Inflammatory macrophage treated with lipopolysaccharide for 4 hours (primary cell): ENCODE measurements at places on chromosomes 2 and 18.

DNA sequence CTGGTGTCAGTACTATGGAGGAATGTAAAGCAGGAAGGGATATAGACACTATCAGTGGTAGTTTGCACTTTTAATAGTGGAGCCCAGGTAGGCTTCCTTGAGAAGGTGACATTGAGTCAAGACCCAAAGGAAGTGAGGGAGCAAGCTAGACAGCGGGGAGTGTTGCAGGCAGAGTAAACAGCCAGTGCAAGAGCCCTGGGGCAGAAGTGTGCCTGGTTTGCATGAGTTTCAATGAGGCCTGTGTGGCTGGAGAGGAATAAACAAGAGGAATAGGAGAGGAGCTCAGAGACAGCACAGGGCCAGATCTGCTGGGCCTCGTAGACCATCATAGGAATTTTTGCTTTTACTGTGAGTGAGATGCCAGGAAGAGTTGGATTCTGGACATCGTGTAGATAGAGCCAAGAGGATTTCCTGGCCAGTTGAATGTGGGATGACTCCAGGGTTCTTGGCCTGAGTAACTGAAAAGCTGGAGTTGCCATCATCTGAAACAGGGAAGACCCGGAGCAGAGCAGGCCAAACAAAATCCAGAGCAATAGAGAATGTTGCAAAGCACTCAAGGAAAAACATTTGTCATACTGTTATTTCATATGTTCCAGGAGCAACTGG lies 102.5 kb downstream of the SP3 start:
- no peak for DNase-seq

GRCh38 chr18:22926454-22926853 lies 6.7 kb upstream of the RBBP8 start:
- DNase-seq = no peak

DNA sequence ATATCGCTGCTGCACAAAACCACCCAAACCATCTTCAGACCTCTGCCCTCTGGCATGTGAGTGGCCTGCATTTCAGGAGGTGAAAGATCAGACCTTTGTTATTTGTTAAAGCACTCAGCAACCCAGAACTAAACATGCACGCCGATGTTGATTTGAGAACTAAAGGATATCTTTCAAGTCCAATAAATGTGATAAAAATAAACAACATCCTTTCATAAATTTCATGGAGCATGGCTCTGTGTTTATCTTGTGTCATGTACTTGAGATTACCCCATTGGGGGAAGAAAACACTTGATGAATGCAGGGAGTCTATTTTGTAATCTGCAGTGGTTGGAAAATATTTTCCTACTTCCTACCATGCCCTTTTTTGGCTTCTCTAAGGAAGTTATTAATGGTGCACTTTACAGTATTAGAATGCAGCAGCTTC lies 70.8 kb upstream of the GATA6 start:
- DNase-seq = peak; percentile 32

DNA sequence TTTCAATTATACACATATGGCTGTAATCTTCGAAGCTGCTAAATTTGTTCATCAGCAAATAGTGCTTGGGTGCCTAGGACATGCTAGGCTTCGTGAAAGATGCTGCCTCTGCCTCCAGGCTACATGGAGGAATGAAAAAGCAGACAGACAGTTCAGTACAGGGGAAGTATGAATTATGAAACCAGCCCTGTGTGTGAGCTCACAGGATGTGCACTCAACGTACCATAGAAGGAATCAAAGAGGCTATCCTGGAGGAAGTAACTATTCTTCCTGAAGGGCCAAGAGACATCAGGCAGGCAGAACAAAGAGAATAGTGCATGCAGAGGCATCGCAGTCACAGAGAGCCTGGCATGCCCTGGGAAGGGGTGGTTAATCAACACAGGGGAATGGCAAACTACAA lies 61.4 kb downstream of the DYM start:
- peak; percentile 77 for DNase-seq

GRCh38 chr2:72892506-72893173 lies 5.4 kb downstream of the SPR start:
- DNase-seq = peak; percentile 76

- DNase-seq = no peak
Observed at GRCh38 chr2:180003073-180003472, 4.0 kb downstream of the CWC22 start.
